ACHN (cell line): ENCODE measurements at places on chromosomes 11 and 22.

DNA sequence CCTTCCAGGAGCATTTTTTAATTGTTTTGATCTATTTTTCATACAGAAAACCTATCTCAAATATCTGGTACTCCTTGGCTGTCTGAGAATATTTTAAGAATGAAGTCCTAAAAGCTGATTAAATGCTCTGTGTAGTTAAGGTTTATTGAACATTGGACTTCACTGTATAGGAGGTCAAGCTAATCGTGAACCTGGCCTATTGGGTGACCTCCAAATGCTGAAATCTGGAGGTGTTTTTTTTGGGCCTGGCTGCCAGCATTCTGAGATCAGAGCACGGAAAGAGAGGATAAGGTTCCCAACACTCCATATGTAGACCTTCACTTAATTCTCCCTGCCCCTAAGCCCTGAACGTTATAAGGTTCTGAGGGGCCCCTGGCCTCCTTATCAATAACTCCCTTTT lies 8.3 kb downstream of the IL17RA start:
- no peak for DNase-seq

DNA sequence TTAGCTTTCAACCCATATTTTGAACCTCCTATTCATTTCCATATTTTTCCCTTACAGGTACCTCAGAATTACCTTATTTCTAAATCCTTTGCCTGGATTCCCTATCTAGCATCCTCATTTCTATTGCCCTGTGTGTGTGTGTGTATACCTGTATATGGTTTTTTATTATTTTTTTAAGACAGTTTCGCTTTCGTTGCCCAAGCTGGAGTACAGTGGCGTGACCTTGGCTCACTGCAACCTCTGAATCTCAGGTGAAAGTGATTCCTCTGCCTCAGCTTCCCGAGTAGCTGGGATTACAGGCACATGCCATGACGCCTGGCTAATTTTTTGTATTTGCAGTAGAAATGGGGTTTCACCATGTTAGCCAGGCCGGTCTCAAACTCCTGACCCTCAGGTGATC lies 12.6 kb downstream of the HIPK3 start:
- DNase-seq, result no peak

DNA sequence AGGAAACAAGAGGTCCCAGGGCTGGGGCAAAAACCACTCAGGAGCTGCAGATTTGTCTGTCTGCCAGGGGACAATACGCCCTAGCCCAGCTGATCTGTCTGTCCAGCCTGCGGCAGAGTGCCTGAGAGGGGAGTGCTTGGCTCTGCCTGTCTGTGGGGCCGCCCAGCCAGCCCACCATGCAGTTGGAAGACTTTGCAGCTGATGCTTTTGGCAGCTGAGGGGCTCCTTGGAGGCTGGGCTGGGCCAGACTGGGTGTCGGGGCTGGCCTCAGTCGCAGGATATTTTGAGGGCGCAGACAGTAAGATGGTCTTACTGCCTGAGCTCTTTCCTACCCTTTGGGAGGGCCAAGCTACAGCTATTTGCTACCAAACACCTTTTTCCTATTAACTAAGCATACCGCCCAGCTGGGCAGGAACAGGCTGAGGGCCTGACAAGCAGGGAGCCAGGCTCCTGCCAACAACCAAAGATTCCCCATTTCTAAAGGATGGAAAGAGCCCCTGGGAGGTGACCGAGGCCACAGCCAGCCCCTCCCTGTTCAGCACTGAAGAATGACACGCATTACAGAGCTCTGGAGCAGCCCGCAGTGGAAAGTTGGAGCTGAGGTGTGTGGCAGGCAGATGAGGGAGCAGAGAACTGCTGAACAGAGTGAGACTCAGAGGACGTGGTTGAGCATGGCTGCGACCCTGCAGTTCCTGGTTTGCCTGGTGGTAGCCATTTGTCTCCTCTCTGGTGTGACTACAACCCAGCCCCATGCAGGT lies at the start of gene FAM180B:
FAM180B (plus strand) TSS at position 581 of the 758 bp plus-strand sequence; CDS start at position 672, 91 bp downstream.
- DNase-seq, result no peak

DNA sequence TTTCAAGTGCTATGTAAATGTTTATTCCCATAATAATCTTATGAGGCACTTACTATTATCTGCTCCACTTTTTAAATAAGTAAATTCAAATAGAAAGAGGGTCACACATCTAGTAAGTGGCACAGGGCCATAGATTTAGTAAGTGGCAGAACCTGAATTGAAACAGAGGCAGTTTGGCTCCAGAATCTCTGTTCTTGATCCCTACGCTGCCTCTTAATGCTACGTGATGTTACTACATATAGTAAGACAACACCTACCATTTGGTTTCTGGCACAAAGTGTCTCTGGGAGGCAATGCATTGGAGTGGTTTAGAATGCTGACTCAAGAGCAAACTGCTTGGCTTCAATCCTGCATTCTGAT lies 1018.3 kb downstream of the DLG2 start:
- DNase-seq, result no peak

- no peak for DNase-seq
Measured at GRCh38 chr22:25083807-25084200, 115.9 kb upstream of the CRYBB3 start.

GRCh38 chr11:92739041-92739440 lies 230.4 kb upstream of the MTNR1B start:
- DNase-seq, result no peak

DNA sequence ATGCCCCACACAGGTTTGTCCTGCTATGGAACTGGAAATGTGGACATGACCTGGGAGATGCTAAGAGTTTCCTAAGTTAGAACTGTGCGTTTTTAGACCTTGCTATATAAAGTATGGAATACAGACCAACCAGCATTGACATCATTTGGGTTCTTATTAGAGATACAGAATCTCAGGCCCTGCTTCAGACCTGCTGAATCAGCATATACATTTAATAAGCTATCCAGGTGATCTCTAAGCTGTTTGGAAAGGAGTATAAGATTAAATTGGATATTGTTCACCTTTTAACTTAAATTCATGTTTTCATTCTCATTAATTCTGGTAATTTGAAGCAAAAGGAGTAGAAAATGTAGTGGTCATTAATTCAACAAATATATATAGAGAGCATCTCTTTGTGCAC lies 6.9 kb upstream of the CNTF start:
- no peak for DNase-seq

DNA sequence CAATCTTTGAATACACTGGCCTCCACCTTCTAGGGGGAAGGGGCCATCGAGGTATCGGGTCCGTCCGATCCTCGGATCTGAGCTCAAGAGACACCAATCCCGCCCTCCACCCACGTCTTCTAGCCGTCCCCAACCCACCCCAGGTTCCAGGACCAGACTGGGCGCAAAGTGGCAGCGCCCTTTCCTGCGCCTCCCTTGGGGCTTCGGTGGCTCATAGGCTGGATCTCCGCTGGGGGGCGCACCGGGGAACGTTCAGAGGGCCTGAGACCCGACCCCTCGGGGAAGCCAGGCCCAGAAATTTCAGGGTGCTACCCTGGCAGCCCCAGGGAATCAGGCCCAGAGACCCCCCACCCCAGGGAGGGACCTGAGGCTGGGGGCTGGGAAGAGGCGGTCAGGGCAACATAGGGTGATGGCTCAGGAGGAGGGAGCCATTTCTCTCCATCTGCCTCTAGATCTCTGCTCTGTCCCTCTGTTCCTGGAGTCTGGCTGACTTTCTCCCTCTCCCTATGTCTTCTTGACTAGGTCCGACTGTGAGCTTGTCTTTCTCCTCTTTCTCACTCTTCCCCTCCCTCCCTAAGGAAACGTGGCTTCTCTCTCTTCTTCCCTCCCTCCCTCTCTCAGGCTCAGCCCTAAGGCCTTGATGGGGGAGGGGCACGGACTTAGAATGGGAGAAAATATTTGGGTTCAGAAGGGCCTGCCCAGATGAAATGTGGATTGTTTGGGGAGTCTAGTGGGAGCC lies 1.1 kb downstream of the CREB3L1 start:
- DNase-seq, result no peak

DNA sequence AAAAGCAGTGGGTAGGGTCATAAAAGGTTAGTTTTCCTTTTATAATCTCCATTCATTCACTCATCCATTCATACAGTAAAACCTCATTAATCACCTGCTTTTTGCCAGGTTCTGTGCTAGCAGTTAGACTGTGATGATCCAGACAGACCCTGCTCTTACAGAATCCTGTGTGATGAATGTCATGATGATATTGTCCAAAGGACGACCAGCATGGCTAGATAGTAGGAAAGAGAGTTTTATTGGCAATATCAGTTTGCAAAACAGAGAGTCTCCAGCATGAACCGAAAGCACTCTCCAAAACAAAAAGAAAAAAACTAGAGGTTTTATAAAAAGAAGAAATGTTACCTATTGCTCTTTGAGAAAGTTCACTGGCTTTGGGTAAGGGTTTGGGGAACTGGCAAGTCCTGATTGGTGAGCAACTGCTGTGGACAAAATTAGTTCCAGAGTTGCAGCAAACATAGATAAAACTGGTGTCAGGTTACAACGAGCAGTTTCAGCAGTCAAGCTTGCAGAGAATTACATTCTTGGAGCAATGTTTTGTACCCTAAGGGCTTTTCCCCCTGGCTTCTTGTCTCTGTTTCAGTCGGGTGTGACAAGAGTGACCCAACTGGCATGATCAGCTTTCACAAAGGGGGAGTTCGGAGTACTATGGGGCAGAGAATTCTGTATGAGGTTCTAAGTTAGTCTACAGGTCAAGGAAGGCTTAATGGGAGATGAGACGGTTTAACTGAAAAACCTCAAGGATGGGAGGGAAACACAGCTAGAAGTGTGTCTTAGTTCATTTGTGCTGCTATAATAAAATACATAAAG lies 58.3 kb downstream of the HSD17B12 start:
- no peak for DNase-seq

- DNase-seq, result peak; percentile 53
Measured at GRCh38 chr11:67302571-67303131, 679 bp upstream of the SSH3 start.

- DNase-seq, result no peak
Measured at GRCh38 chr11:70480711-70481110, 82.4 kb downstream of the CTTN start.

DNA sequence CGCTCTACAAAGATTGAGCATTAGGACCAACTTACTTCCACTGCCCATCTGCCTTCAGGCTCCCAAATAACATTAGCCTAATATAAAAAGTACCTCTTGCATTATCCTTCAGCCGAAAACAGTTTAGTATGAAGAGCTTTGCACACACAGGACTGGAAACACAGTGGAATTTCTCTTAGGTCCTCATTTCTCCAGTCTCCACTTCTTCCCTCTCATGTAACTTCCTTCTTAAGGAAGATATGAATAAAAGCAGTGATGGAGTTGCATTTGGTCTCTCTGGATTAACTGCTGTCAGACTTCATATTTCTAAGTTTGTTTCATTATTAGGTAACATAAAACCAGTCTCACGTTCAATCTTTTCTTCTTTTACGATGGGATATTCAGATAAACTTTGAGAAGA lies 5.6 kb upstream of the MPEG1 start:
- DNase-seq, result no peak

DNA sequence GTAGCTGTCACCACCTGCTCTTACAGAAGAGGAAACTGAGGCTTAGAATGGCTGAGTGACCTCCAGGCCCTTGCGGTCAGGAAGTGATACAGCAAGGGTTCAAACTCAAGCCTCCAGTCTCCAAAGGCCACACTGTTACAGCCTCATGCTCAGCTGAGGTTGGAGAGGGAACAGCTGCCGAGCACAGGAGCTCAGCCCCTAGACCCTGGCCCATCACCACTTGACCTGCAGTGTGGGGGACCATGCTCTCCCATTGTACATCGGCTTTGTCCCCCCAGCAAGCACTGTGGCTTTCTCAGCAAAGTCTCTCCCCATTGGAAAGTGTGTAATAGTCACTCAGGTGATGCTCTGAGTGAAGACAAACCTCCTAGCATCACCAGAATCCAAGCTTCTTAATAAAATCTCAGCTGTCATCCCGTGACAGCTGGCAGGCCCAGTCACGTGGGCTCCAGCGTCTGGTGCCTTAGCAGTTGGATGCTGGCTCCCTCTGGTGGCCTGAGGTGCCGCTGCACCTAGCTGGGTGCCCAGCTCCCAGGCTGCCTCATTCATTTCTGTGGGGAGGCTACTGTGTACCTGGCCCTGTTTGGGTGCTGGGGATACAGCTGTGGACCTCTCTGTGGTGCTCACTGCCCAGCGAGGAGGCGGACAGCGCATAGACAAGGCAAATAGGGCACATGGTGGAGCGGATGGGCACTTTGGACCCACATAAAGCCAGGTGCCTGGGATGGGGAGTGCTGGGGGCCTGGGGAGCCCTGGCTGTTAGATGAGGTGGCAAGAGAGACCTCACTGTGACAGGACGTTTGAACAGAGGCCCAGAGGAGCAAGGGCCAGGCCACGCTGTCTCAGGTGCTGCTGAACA lies 19.1 kb upstream of the MYRF start:
- peak; percentile 73 for DNase-seq

GRCh38 chr11:120945042-120945441 lies 78.9 kb upstream of the TBCEL start:
- no peak for DNase-seq

DNA sequence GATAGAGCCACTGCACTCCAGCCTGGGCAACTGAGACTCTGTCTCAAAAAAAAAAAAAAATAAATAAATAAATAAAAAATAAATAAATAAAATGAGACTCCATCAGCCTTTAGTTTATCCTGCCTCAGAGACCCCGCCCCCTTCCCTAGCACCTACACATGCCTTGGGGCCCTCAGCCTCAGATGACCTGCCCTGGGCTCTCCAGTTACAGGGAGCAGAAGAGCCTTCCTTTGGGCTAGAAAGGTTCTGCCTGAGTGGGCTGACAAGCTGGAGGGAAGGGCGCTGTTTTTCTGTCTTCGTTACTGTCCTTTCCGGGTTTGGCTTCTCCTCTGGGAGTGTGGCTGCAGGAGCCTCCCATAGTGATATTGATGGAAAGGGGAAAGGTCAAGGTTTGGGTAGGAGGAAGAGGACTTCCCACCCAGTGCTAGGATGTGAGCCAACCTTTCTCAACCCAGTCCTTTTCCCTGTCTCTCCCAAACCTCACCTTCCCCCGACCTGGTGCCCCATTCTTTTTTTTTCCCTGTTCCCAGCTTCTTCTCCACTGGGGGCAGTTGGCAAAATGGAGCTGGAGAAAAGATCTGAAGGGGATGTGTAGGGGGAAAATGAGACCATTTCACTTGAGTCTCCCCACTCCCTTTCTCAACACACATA lies 1.5 kb upstream of the SF3B2 start:
- peak; percentile 5 for DNase-seq

DNA sequence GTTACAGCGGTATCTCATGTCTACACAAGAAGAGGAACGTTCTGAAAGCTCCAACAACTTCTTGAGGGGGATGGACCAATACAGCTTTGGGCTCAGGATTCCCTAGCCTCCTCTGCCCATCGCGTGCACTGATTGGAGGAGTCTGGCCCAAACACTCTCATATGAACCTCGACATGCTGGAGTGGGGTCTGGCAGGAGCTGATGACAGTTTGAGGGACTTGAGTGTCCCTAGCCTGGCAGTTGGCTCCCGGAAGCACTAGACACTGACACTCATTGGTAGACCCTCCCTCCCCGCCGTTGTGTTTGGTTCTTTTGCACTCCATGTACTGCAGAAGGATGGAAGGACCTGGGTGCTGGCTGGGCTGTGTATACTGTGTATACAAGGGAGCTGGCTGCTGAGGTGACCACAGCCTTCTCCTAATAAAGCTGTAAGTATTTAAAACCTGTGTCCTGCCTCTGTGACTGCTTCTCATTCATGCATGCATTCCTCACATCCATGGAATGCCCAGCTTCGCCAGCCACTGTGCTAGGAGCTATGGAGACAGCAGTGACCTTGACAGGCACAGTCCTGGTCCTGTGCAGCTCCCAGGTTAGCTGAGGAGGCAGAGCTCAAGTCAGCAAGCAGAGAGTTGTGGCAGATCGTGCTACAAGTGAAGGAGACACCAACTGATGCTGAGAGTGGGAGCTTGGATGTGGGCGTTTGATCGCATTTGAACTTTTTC lies 27.9 kb downstream of the ADAMTS15 start:
- peak; percentile 8 for DNase-seq
